ENCODE measurements at places on chromosomes 11 and 22.

GRCh38 chr11:44889266-44889665 lies 61.4 kb downstream of the TP53I11 start:
- no peak for DNase-seq

DNA sequence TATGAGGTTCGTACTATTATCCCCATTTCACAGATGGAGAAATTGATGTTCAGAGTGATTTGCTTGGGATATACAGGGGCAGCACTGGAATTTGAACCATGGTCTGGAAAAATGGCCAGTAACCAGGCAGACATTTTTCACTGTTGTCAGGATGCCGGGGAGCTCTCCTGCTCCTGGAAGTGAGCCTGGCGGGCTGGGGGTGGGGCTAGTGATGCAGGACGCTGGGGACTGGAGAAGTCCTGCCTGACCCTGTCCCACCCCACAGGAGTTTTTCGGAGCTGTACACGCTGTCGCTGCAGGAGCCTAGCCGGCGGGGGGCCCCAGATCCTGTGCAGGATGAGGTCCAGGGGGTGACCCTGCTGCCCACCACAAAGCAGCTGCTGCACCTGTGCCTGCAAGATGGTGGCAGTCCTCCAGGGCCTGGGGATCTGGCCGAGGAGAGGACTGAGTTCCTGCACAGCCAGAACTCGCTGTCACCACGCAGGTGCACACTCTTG lies 11.1 kb downstream of the SIPA1 start:
- no peak for DNase-seq

- no peak for DNase-seq
These were observed 5.9 kb downstream of the GNG3 start for GRCh38 chr11:62713343-62713742.

GRCh38 chr11:96095884-96096303 lies 172.0 kb upstream of the MTMR2 start:
- DNase-seq: no peak

- DNase-seq: no peak
These were observed 304.2 kb downstream of the DYNC2H1 start for GRCh38 chr11:103413266-103413888.

DNA sequence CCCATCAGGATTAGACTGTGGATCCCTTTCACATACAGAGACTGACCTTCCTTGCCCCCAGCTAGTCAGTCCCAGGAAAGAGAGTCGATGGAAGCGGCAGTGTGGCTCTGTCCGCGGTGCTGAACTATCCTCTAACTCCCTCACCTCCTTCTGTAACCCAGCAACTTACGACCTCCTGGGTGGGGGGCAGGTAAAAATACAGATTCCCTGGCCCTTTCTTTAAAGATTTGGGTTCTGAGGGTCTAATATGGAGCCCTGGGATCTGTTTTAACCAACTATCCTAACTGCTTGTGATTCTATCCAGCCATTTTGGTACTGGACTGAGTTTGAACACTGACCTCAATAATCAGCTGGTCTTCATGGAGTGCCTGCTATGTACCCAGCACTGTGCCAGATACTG lies 23.2 kb downstream of the MFNG start:
- peak; percentile 73 for DNase-seq

DNA sequence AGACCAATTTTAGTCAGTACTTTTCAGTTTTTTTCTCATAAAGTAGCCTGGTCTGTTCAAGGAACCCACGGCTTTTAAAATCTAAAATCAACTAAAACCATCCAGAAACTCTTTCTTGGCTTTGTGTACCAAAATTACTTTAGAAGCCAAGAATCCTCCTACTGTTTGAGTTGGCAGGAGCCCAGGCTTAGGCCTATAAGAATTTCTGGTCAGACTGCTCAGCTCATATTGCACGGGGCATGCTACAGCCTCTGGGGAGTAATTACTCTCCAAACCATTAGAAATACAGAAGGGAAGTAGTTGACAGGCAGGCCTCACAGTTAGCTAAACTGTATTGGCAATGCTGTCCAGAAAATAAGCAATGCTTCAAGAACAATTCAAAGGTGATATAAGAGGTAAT lies 1862.9 kb upstream of the RAG2 start:
- DNase-seq: no peak

GRCh38 chr22:31085928-31086327 lies 4.8 kb downstream of the SMTN start:
- DNase-seq: no peak

GRCh38 chr11:94588366-94588942 lies 21.3 kb downstream of the PIWIL4 start:
- no peak for DNase-seq
